CD4-positive, alpha-beta T cell treated with Interleukin-17A for 4 hours (primary cell): ENCODE measurements at places on chromosomes 2 and 18.

DNA sequence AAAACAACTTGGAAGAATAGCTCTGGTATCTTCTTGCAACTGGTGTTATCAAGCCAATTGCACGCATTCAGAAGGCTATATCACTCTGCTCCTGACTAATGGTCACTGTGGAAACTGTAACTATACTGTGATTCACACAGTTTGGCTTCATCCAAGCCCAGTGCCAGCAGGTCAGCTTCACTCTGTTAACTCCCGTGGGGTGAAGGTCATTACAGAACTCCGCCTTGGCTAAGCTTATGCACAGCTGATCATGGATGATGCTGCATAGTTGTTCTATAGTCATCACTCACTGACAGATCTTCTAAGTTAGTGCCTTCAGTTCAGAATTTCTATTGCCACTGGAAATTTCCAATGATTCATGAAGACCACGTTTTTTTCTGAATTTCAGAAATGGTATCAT is 497.2 kb upstream of the NETO1 start:
- DNase-seq = no peak

GRCh38 chr18:74957588-74958224 is 251.2 kb downstream of the PTGR3 start:
- DNase-seq = no peak

DNA sequence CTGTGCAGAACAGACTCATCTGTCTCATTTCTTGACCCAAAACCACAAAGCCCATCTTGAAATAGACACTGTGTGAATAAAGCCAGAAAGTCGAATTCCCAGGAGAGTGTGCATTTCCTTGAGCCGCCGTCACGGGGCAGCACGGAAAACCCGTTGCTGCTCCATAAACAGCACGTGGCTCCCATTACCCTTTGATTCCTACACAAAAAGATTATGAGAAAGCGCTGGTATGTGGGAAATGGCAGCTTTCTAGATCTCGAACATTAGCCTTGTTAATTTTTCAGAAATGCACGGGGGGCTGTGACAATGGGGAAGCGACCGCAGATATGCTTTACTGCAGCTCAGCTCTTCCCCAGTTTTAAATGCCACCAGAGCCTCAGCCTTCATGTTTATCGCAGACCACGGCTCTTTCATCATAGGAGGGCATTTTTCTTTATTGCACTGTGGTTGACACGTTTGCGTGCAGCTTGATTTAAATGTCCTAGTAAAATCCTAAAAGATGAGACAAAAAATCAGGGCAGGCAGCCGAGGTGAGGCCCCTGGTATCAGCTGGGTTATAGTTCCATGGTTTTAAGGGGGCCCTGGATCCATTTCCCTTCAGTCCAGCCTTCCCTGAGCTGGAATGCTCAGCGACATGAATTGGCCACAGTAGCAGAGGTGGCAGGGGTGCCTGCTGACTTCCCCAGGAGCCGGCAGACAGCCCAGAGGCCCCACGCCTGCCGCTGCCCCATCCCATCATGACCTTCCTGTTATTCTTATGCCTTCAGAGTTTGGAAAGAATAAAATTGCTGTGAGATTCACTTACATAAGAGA is 249.3 kb downstream of the NDUFA10 start:
- no peak for DNase-seq

DNA sequence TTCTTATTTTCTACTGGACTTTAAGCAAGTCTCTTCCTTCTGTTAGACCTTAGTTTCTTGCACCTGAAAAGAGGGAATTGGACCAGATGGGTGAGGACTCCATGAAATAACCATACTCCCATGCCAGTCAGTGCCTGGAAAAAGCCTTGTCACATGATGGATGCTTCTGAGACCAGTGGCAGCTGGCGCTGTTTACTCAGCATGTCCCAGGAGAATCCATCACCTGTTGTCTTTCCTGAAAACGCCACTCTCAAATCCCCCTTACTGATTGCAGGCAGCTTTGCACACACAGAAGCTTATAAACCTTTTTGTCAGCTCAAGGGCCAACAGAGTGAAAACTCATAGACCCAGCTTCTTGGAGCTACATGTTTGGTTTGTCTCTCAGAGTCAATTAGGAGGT is 117.6 kb downstream of the POLE4 start:
- DNase-seq = no peak

DNA sequence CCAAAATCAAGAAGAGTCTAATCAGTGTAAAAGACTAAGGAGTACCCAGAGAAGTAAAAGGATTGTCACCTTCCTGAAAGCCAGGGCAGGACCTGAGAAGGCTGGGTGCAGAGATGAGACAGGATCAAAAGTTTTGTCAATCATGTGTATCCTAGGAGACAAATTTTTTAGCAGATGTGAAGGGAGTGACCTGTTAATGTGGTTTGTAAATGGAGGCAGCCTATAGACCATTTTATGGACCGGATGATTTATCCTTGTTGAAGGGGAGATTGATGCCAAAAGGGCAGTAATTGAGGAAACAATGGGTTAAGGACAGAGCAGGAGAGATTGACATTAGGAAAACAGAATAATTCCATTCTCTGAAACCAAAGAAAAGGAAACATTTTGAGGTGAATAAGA is 813 bp downstream of the NDC80 start:
- DNase-seq = no peak

DNA sequence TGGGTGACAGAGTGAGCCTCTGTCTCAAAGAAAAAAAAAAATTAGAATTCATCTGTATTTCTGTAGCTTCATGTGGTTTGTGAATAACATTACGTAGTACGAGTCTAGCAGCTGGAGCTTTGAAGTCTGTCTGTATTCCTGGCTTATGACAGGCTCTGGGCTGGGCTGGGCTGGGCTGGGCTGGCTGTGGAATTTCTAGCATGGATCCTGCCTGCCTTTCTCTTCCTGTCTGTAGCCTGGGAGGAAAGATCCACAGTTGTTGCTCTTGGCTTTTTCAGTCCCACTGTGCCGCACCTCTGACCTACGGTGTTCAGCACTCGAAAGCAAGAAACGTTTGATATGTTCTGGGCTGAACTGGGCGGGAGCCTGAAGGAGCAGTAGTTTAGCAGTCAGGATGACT is 55.4 kb downstream of the BOLA3 start:
- no peak for DNase-seq

DNA sequence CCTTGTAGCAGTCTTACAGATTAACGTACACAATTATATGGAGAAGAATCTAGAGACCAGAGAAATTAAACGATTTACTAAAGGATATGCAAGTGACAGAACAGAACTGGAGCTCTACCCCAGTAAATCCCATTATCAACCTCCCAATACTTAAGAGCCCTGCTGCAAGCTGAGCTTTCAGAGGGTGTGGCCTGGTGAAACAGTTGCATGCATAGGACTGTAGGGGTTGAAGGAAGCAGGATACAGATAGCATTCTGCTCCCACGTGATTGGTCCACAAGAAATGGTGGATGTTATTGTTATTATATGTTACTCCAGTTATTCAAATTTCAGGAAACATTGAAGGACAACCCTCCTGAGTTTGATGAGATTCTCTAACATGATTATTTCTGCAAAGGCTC is 210.8 kb upstream of the THUMPD2 start:
- DNase-seq = no peak

DNA sequence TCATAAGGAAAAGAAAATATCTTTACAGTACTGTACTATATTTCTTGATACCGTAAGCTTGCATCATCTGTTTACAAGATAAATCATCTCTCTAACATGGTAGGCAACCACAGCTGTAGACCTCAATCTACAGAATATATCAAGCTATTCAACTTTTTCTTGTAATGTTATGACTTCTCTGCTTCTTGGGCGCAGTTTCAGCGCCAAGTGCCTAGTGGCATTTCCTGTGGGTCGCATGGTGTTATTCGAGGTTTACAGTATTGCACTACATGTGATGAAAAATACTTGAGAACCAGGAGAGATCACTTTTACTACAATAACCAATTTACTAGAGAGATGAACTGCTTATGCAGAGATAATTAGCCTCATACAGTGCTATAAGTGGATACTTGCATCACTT is 34.0 kb upstream of the SESTD1 start:
- no peak for DNase-seq

- DNase-seq = no peak
Measured at GRCh38 chr18:56391931-56392590, 246.3 kb downstream of the TXNL1 start.
